ENCODE measurements at places on chromosomes 3 and 15.

DNA sequence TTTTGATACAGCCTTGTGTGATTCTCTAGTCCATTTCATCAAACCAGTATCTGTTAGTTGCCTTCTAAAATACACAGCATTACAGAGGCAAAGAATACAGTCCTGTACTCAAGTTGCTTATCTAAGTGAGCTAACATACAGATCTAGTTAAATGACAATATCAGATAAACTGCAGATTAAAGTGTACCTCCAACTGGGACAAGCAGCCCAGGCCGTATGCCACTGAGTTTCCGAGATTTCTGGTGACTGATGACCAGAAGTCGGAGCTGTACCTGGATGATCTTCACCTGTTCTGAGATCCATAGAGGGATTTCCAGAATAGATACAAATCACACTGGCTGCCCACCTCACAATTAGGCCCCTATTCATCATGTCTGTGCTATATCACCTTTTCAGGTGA lies 6.3 kb upstream of the TRIM59 start:
- no peak for DNase-seq

- DNase-seq: no peak
Observed at GRCh38 chr3:13884851-13885703, 5.2 kb upstream of the WNT7A start.

GRCh38 chr3:51681453-51681852 lies 10.4 kb downstream of the TEX264 start:
- DNase-seq: no peak

DNA sequence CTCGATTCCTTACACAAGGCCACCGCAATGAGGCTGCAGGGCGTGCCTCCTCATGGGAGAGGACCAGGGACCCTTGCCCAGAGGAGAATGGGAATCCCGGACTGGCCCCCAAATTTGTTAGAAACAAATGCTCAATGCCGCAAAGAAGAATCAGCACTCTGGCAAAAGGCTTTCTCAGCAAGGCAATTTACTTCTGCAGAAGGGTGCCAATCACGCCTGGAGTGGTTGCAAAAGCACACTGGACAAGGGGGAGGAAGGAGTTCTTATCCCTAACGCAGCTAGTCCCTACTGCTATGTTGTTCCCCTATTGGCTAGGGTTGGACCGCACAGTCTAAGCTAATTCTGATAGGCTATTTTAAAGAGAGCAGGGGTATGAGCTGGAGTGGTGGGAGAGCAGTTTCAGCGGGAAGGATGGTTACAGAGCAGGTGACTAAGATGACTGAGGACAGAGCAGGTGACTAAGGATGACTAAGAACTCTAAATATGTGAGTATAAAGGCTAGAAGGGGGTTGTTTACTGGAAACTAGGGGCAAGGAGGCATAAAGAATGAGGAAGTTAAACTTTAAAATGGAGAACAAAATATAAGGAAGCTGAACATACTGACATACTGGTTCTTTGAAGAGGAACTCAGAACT lies 48.5 kb downstream of the KATNBL1 start:
- DNase-seq: no peak

DNA sequence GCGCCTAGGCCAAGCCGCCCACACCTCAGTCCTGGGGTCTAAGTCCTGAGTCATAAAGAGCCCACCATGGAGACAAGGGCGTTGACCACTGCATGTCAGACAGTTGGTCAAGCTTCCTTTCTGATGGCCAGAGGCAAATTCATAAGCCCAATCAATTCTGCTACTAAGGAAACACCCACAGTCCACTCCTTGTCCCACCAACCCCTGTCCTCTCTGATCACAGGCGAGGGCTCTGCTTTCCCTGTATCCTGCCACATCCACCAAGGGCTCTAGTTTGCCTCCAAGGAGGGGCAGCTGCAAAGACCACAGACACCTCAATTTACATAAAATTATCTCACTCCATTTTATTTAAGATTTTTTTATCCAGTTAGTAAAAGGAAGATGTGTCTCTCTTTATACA lies 25.3 kb downstream of the CHAC1 start:
- DNase-seq: no peak

DNA sequence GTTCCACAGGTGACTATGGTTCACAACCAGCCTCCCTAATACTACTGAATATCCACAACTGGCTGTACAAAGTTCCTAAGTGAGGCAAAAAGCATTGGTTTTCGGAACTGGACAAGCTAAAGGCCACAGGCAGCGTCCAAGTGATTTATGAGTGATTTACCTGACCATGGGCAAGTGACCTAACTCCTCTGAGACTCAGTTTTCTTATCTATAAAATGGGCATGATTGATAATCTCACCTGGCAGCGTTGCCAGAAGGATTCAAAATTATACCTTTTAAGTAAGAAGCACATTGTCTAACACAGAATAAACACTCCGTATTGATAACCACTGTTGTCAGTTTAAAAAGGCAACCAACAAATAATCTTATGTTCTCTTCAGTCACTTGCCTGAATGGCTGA lies 29.8 kb downstream of the ADAMTS9 start:
- DNase-seq: no peak

GRCh38 chr3:32896143-32896542 lies 55.3 kb upstream of the CCR4 start:
- DNase-seq: no peak

DNA sequence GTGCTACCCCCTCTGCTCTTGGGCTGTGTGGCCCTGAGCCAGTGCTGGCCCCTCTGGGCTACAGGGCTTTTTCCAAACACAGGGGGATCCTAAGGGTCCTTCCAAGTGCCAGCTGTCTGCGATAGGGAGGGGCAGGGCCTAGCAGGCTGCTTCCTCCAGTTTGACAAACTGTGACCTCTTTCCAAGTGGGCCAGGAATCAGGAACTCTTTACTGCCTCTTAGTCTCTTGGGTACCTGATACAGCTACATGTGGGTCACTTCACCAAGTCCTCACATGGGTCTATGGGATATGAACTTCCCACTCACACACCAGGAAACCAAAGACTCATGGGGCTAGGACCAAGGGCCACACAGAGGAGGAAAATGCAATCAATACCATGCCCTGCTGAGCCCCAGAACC lies 25.4 kb downstream of the SEC61A1 start:
- DNase-seq: no peak

DNA sequence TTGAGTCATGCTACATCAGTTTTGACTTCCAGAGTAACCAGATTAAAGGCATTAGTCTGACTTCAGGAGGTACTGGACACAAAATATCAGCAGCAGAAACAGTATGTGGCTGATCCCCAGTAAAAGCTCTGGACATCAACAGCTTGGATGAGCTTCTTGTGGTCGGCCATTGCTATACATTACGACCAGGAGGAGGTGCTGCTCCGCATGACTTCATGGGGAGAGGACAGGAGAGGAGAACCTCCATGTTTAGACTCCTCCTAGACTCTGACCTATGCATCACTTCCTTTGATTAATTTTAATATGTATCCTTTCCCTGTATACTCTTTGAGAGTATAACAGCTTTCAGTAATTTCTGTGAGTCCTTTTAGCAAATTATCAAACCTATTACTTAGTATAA lies 285.6 kb upstream of the ARHGEF26 start:
- DNase-seq: no peak

- no peak for DNase-seq
Observed at GRCh38 chr15:29067949-29068348, 182.2 kb downstream of the APBA2 start.

DNA sequence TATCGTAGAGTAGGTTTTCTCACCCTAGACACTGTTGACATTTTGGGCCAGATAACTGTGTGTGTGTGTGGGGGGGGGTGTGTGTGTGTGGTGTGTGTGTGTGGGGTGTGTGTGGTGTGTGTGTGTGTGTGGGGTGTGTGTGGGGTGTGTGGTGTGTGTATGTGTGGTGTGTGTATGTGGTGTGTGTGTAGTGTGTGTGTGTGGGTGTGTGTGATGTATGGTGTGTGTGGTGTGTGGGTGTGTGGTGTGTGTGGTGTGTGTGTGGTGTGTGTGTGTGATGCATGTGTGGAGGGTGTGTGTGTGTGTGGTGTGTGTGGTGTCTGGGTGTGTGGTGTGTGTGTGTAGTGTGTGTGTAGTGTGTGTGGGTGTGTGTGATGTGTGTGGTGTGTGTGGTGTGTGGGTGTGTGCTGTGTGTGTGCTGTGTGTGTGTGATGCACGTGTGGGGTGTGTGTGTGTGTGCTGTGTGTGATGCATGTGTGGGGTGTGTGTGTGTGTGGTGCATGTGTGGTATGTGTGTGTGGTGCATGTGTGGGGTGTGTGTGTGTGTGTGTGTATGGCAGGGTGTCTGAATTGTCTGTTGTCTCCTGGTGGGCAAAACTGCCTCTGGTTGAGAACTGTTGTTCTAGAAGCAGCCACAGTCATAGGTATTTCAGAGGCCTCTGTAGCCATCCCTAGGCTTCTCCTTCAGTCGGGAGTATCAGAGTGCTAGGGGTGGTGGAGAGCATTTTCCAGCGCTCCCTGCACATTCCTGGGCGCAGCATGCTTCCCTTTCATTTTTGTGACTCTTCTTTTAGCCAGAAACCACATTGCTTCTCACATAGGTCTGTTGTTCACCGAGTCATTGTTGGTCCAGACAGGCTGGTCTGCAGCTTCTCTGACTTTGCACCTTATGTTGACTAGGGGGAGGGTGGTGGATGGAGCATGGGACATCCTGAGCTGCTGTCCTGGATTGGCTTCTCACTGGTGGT lies 84.4 kb downstream of the THSD4 start:
- DNase-seq: peak; percentile 64

DNA sequence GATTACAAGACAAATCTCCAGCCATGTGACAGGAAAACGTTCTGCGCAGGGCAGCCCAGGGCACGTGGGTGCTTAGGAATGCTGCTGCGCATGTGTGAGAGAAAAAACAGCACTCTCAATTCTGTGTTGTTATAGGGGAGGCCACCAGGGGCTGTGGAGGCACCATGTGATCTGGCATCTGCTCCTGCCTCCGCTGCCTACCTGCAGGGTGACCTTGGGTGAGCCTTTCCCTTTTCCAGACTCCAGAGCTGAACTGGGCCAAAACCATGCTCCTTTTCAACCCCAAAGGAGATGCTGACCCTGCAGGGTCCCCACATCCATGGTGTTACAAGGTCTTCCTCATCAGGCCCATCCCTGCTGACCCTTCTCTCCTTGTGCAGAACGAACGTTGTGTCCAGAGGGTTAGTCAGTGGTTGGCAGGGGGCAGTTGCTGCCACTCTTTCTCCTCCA lies 81.5 kb upstream of the RASGRF1 start:
- no peak for DNase-seq

GRCh38 chr3:125602752-125603649 lies 7.7 kb upstream of the OSBPL11 start:
- peak; percentile 58 for DNase-seq

GRCh38 chr3:30370681-30371271 lies 235.6 kb upstream of the TGFBR2 start:
- DNase-seq: peak; percentile 61

DNA sequence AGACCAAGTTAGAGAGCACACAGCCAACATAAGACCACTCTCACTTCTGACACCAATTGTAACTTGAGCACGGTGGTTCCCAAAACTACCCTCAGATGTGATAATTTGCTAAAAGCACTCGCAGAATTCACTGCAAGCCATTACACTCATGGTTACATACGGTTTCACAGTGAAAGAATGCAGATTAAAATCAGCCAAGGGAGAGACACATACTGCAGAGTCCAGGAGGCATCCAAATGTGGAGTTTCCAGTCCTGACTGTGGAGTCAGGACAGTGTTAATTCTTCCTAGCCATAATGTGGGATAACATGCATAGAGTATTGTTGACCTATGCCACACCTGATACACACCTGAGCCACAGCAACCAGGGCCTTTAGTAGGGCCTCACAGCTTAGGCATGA lies 956.4 kb downstream of the NTRK3 start:
- peak; percentile 31 for DNase-seq

- DNase-seq: no peak
Observed at GRCh38 chr15:78561490-78561889, 3.8 kb upstream of the CHRNA5 start.

DNA sequence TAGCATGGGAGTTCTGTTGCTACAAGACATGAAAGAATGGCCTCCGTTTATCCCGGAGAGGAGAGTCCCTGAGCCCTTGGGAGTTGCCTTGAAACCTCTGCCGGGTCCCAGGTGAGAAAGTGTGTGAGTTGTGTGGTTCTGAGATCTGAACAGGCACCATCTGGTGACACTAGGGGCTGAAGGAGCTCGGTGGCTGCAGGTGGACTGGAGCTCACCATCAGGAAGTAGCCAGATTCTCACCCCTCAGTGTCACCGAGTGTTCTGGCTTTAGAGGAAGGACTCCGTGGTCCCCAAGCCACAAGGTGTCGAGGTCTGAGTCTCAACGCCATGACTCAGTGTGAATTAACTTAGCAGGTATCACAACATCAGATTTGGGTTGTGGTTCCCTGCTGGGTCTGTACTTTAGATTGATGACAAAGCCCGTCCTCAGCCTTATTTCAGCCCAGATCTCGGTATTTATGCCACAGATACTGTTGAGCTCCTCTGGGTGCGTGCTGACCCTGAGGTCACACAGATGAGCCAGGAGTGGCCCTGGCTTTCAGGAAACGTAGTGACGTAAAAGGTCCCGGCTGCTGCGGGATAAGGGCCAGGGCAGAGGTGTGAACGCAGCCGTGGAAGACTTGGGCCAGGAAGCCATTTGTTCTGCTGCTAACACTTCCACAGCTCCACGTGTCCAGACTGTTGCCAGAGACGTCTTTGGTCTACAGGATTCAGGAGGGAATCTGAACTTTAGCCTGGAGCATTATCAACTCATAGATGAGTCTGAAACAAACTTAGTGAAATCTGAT lies 54.4 kb downstream of the PGPEP1L start:
- DNase-seq: no peak

- DNase-seq: no peak
Observed at GRCh38 chr3:126556637-126557414, 1.9 kb downstream of the C3orf22 start.

- no peak for DNase-seq
Observed at GRCh38 chr3:152039887-152040286, 166.4 kb downstream of the SUCNR1 start.

DNA sequence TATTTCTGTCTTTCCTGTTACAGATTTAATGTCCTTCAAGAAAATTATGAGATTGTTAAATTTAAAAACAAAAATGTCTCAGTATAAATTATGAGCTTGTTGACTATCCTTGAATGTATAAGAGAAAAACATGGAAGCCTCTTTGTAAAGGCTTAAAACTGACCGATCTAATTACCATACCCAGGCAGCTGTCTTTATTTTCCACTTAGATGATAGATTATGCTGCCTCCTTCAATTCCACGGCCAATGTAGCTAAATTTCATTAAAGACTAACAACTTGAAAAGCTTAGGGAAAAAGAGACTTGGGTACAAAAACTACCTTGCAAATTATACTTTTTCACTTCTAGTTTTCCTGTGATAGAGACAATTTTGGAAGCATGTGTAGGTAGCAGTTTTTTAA lies 88.3 kb downstream of the ATP10A start:
- no peak for DNase-seq

DNA sequence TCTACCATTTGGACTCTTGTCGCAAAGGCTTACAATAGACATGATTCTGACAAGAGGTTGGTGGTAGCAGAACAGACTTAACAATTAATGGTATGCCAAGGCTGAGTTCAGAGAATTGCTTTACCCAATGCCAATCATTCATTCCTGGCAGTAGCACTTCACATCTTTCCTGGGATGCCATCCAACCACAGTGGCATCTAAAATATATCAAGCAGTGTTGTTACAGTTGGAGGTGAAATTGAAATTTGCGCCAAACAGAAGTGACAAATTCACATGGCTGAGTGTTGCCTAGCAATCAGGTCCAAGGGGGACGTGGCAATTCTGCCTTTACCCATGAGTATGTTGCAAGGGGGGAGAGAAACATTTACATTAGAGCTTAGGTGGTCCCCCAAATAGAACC lies 21.0 kb upstream of the DPH6 start:
- no peak for DNase-seq

Measured in fibroblast of skin of abdomen (primary cell).